Stimulated activated CD4-positive, alpha-beta T cell treated with anti-CD3 and anti-CD28 coated beads, Interleukin-1b, Interleukin-23, amount 100 ng/mL, for 48 hours (primary cell): ENCODE measurements at places on chromosomes 5 and 9.

GRCh38 chr9:113343732-113344231 lies 3.7 kb upstream of the WDR31 start:
- DNase-seq, result no peak

GRCh38 chr5:171405615-171406014 lies 13.8 kb upstream of the FGF18 start:
- no peak for DNase-seq

DNA sequence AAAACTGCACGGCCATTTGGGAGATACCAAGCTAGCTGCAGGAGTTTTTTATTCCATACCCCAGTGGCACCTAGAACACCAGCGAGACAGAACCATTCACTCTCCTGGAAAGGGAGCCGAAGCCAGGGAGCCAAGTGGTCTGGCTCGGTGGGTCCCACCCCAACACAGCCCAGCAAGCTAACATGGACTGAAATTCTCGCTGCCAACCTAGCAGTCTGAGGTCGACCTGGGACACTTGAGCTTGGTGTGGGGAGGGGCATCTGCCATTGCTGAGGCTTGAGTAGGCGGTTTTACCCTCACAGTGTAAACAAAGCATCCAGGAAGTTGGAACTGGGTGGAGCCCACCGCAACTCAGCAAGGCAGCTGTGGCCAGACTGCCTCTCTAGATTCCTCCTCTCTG lies 108.9 kb upstream of the CHD1 start:
- DNase-seq, result peak; percentile 9

DNA sequence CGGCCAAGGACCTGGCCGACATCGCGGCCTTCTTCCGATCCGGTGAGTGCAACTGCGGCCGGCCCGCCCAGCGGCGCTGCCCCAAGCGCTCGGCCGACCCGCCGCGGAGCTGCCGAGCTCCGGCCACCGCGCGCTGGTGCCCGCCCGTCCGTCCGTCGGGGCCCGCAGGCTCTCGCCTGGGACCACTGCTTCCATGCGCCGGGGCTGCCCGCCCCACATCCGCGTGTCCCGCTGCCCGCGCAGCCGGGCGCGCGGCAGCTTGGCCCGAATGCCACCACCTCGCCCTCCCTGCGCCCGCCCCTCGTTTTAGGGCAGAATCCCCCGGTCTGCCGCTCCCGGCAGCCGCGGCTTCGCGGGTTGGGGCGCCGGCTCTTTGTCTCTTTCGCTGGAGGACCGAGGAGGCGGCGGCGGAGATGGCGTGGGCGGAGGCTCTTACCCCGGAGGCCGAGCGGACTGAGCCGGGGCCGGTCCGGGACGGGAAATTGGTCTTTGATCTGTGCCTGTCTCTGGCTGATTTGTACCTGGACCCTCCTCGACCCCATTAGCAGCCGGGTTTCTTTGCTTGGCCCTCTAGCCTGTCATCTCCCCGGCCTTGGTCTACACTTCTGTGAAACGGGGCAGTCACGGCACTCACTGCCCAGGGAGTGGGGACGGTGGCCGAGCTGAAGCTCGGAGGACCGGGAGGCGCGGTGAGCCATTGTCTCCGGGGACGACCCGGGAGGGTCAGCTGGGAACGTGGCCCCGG lies 871 bp downstream of the TRIO start:
- DNase-seq, result peak; percentile 11

GRCh38 chr9:20043035-20043434 lies 254.2 kb upstream of the SLC24A2 start:
- DNase-seq, result peak; percentile 20

DNA sequence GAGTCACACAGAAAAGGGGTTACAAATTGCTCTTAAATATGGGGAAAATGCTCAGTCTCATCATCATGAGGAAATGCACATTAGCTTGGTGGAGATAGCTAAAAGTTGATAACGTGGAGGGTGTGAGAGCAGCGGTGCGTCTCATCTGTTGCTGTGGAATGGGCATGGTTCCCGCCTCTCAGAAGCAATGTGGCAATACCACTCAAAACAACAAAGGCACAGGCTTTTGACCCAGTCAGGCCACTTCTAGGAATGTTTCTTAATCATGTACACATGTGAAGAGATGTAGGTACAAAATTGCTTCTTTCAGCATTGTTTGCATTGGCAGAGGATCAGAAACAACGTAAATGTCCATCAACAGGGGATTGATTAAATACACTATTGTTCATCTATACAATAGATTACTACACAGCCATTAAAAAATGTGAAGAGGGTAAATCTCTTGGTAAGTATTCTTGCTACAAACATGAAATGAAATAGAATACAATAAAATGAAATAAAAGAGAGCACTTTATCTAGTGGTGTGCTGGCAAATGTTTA lies 212.6 kb upstream of the MSX2 start:
- no peak for DNase-seq

- no peak for DNase-seq
These were observed 6.6 kb upstream of the ALDH1B1 start for GRCh38 chr9:38385896-38386295.

DNA sequence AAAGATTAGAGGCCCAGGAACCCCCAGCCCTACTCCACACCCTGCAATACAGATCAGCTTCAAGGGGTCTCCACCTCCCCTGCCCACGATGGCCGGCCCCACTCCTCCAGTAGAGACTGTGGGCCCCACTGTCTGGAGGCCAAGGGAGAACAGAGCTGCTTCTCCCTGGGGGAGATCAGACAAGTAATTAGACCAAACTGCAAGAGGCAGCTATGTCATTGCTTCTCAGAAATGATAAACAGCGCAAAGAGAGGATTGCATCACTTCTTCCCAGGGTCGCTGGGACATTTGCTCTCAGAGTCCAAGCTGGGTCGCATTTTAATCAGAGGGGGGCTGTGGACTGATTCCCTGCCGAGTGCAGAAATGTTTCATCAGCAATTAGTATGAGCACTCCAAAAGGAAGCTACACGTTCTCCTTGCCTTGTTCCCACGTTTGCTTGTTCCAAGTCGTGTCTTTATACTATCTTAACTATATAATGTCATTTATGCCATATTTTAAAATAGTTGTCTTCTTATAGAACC lies 59.9 kb downstream of the ROPN1L start:
- DNase-seq, result no peak

DNA sequence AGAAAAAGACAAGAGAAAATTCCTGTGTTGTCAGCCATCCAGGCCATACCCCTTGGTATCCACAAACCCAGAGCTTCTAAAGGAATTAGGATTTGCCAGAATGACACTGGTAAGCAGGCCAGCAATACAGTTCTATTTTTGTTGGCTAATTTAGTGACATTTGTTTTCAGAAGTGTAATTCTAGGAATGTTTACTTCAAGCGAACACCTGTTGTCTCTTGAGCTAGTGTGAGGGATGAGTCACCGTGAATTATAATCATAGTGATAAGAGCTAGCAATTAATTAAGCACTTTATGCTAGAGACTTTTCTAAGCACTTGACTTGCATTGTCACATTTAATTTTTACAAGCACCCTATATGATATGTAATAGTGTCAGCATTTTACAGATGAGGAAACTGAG lies 99.2 kb downstream of the PRKACG start:
- no peak for DNase-seq

DNA sequence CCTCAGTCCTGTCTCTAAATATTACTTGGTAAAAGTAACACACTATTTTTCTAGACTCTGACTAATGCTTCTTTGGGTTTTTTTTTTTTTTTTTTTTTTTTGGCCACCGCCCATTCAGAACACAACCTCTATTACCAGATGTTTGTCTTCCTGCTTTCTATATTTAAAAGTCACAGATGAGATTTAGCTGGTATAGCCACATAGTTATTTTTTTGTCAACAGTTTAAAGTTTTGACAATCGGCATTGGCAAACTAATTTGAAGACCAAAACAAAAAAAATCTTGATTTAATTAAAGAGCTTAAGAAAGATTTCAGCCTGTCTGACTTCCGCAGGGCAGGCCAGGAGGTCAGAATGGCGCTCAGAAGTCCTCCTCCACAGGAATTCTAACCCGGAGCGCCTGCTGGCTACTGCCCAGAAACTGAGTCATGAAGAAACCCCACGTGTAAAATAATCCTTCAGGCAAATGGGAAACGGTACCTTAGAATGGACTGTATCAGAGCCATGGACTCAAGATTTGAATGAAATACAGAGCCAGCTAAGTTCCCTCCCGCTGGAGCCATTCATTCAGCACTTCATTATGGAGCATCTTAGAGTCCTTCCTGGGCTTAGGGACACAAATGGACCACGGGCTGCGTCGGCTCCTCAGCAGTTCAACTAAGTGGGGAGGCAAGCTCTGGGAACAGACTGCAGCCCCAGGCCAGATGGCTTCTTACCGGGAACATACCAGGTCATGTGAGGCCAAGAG lies 55.6 kb downstream of the PTPDC1 start:
- no peak for DNase-seq

DNA sequence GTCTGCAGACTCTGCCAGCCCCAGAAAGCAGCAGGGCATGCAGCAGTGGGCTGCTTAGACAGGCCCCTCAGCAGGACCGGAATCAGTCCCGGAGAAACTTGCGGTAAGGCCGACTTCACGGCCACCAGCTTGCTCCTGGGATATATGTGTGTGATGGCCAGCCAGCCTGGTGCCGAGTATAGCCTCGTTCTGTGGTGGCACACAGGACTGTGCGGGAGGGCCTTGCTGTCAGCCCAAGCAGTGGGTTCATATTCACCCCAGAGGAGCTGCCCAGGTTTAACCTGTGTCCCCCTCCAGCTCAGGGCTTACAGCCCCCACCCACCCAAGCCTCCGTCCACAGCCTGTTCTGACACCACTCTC lies 112.9 kb downstream of the DAB2IP start:
- no peak for DNase-seq

DNA sequence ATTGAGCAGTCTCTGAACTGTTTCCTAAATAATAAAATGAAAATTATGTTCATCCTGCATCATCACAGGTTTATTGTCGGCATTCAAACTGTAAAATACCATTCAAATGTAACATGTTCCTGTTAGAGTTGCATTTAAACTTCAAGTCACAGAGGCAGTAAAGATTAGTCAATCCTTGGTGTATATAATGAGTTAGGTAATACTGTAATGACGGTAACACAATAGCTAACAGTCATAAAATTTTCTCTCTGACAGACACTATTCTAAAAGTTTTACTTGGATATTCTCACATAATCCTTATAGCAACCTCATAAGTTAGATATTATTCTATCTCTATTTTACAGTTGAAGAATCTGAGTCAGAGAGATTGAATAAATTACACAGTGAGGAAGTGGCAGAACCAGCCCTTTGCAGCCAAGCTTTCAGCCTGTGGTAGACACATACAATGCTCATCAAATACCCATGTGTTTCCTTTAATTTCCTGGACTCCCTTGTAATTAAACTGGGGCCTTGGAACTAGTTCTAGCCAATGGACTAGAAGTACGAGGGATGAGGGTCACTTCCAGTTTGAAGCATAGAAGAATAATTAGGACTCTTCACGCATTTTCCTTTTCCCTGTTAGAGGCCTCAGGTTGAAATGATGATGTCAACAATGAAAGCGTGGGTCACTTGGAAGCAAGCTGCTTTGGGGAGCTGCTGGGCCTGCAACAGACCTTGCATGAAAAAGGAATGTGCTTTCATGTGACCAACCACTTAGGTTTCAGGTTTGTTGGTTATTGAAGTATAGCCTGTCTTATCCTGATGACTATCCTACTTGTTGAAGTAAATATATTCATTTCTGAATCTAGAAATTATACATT lies 12.3 kb upstream of the CAST start:
- no peak for DNase-seq

DNA sequence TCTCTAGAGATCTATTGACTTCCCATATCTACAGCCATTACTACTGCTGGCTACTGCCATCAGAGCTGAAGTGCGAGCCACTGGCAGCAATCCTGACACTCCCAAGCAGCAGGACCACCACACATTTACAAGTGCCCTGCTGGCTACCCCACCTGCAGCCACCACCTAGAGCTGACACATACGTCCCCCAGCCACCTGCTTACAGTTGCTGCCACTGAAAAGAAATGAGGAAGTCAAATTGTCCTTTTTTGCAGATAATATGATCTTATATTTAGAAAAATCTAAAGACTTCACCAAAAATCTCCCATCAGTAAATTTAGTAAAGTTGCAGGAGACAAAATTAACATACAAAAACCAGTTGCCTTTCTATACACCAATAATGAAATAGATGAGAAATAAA lies 48.4 kb downstream of the ZNF484 start:
- no peak for DNase-seq

DNA sequence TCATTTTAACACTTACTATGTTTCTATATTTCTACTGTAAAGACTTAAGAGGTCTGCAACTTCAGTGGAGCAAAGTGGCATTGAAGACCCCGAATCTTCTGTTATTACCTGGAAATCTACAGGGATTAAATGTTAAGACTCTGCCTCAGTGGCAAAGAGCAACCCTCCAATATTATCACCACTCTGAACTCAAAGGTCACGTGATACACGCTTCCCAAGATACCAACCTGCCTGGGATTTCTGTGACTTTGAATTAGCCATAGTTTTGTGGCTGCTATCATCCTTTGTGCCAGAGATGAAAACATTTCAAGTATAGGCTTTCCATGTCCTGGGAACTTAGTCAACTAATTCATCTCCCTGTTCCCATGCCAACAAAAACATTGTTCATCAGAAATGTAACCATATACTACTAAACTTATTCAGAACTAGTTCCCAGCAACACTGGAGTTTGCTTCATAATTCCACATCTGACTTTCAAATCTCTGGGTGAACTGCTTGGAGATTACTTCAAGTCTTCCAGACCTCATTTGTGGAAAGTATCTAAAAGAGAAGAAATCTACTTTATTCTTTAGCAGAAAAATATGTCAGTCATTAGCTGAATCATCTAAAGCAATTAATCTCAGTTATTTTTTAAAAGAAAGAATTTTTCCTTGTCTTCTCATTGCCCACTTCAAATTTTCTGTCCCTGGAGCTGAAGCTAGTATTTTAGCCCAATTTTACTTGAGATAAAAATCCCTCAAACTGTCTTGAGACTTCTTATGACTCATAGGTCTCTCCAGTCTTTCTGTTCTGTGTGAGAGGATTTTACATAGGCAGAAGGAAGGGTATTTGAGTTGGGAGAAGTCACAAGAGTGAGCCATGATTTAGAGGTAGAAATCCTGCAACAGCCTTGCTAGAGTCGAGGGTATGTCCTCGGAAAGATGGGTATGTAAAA lies 83.0 kb downstream of the ZNF462 start:
- DNase-seq, result no peak
